Naive thymus-derived CD8-positive, alpha-beta T cell (primary cell): ENCODE measurements at places on chromosomes 5 and 9.

GRCh38 chr9:72575666-72576065 is 54.3 kb downstream of the TMC1 start:
- DNase-seq: no peak

DNA sequence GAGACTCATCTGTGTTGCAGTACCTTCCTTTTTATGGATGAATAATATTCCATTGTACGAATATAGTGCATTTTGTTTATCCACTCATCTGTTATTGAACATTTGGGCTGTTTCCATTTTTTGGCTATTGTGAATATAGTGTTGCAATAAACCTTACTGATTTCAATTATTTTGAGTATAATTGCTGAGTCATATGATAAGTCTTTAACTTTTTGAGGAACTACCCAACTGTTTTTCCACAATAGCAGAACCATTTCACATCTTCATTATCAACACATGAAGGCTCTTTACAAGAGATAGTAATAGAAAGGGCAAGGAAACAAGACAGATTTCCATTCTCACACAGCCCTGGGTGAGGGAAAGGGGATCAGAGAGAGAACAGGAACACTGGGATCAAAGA is 329.2 kb downstream of the RAB3C start:
- DNase-seq: no peak

GRCh38 chr5:127311349-127311748 is 20.8 kb downstream of the MEGF10 start:
- no peak for DNase-seq

- no peak for DNase-seq
These were observed 23.9 kb downstream of the TMEM215 start for GRCh38 chr9:32807217-32807616.

- DNase-seq: no peak
These were observed 102.0 kb downstream of the RFK start for GRCh38 chr9:76292246-76292645.

GRCh38 chr9:35741740-35742139 is 7.3 kb downstream of the GBA2 start:
- no peak for DNase-seq

DNA sequence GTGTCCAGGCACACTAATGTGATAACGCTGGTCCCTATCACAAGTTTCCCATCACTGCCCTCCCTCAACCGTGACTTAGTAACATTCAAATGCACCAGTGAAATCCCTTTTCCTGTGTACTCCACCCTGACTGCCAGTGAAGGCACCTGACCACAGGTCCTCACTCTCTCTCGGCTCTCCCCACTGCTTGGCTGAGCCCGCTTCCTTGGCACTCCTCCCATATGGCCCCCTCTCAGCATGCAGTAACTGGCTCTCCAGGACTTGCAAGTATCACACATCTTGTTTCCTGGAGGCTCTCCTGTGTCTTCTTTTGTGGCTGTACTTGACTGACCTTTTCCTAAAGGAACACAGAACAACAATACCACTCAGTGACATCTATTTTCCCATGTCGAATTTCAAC is 292.0 kb upstream of the ZNF608 start:
- DNase-seq: no peak

- no peak for DNase-seq
These were observed 220.3 kb upstream of the GAS1 start for GRCh38 chr9:87167582-87167981.

DNA sequence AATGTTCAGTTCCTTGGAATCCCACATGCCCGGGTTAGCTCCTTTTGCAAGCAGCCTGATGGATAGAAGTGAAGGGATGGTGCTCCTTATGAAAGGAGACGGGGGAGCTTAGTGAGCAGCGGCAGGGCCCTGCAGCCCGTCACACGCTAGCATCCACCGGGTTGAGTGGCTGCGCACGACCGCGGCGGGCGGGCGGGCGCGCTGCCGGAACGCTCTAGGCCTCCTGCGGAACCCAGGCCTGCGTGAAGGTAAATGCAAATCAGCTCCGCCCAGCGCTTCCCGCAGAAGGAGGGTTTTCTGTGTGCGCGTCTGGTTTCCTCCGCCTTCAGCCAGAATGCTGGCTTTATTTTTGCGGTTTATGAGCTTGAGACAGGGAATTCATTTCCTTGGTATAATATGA is 19.8 kb downstream of the IL12B start:
- no peak for DNase-seq

- DNase-seq: no peak
These were observed 517 bp downstream of the KCNN2 start for GRCh38 chr5:114362197-114362976.

DNA sequence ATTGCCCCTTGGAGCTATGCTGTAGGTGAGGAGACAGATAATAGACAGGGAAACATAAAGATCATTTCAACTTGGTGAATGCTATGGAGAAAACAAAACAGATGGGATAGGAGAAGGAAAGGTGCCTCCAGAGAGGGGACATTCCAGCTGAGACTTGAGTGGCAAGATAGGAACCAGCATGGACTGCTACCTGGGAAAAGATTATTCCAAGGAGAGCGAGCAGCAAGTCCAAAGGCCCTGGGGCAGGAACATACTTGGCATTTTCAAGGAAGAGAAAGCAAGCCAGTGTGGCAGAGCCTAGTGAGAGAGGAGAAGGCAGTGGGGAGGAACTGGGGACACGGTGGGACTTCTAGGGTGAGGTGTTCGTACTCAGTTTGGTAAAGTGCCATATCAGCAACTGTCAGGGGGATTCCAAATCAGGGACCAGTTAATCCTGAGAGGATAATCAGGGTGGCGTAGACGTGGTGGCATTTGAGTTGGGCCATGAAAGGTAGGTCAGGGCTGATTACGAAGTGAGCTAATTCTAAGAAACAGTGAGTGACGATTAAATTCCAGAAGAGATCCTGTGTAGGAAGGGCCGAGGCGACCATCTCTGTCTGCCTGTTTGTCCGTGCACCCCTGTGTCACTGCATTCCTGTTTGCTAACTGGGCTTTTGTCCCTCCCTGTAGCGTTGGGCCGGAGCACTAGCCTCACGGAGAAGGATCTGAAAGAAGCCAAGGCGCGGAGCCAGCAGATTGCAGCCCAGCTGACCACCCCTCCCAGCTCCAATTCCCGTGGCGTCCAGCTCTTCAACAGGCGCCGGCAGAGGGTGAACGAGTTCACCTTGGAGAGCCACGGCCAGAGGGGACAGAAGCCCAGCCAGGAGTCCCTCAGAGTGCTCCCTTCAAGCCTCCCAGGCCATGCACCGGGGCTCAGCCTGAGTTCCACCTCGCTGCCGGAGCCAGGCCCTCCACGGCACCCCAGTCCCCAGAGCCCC is 7.1 kb downstream of the SYNPO start:
- no peak for DNase-seq

DNA sequence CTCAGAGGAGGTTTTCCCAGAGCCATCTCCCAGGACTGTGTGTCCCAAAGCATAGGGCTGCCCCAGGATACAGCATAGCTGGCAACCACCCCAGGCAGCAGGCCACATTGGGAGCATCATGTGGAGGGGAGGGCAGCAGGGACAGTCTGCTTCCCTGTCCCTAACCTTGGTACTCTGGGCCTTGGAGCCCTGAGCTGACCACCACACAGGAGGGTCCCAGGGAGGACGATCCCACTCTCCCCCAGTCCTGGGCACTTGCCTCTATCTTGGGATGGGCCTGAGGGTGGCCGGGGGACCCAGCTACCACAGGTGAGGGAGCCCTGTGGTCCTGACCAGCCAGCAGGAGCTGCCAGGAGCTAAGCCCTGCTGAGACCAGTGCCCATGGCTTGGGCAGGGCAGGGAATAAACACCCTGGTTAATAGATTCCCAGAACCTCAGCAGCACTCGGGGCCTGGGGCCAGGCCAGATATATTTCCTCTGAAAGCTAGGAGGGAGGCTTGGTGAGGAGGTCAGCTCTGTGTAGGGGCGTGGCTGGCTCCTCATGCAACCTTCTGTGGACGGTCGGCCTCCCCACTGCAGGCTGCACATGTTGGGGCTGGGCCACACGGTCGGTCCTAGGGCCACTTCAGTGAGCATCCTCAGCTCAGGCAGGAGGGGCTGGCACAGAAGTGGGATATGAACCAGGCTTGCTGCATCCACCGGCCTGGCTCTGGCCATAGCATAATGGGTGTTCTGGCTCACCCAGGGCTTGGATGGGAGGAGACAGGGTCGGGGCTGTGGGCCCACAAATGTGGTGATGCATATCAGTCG is 4.2 kb downstream of the NINJ1 start:
- DNase-seq: no peak

- DNase-seq: no peak
These were observed 428.8 kb downstream of the ARHGEF28 start for GRCh38 chr5:74054641-74055421.

DNA sequence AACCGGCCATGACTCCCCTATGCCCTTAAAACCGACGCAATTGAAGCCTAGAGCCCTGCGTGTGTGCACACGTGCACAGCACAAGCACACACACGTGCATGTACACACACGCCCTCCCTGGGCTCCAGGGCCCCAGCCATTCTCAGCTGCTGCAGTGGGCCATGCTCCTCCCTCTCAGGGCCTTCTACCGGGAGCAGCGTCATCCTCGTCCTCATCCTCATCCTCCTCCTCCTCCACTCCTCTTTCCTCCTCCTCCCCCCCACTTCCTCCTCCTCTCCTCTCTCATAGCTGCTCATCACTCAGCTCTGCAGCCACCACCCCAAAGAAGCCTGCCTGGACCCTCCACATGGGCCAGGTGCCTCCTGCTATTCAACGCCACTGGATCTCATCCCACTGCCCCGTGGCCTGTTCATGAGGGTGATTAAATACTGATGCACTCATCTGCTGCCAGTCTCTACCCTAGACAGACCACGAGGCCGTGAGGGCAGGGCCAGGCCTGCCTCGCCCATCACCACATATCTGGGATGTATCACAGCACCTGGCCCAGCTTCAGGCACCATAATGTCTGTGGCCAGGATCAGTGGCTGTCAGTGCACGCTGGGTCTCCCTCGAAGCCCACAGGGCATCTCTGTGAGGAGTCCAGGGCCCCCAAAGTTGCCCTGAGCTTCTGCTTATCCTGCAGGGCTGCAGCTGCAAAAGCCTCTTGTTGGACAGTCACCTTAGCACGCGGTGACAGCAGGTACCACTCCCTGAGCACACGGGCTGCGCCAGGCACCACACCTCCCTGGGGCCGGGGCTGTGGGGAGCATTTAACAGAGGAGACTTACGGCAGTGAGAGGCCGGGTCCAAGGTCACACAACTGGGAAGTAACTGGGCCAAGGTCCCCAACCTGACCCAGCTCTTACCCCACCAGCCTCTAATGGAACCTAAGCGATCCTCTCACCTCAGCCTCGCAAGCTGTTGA is 9.8 kb downstream of the FAM78A start:
- DNase-seq: peak; percentile 55

DNA sequence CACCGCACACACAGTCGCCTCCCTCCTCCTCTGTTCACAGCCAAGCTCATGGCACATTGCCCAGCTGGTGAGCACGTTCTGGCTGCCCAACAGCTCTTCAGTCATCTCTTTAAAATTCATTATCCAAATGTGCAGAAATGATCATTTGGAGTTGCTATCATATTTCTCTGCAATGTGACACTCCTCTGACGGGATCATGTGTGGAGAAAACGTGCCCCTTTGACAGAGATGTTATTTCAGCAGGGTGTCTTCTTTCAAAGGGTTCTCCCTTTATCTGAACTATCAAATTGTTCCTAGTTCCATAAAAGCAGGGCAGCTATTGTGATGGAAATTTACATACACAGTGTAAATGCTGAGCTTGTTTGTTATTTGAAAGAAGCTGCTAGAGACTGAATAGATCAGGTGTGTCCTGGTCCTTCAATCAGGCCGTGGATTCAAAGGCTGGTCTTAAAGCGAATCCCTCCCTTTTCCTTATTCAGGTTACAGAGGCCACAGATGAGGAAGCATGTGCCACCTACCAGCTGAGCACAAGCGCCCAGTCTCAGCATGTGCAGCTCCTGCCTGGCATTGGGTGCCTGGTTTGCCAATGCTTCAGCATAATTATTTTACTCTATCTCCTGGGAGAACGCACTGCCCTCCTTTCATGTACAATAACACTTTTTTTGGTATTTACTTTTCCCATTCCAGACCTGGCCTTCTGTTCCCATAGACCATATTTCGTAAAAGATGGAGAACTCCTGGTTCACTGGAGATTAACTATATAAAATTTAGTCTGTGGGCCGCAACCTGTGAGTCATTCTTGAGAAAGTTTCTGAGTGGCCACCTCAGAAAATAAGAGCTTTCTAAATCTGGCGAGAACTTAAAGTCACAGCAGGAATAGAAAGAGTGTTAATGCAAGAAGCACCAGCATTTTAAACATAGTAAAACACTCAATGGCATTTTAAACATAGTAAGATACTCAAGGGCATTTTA is 433.7 kb downstream of the ENC1 start:
- no peak for DNase-seq

GRCh38 chr9:21831841-21832509 is 29.5 kb downstream of the MTAP start:
- DNase-seq: no peak

DNA sequence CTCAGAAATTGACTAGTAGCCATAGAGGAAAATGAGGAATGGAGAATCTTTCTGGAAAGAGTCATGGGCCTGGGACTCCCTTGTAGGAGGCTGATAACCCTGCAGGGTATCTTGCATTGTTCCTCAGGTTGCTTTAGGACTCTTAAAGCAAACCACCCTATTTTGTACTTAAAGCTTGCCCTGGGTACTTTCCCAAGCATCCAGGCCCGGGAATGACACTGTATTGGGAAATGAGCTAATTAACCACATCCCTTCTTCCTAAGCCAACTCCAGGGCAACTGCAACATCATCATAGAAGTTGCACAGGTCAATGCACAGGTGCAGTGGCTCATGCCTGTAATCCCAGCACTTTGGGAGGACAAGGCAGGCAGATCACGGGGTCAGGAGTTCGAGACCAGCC is 55.9 kb downstream of the UGCG start:
- no peak for DNase-seq

GRCh38 chr5:31122998-31123951 is 70.2 kb upstream of the CDH6 start:
- DNase-seq: no peak

GRCh38 chr9:26535151-26535550 is 357.5 kb downstream of the CAAP1 start:
- DNase-seq: no peak

DNA sequence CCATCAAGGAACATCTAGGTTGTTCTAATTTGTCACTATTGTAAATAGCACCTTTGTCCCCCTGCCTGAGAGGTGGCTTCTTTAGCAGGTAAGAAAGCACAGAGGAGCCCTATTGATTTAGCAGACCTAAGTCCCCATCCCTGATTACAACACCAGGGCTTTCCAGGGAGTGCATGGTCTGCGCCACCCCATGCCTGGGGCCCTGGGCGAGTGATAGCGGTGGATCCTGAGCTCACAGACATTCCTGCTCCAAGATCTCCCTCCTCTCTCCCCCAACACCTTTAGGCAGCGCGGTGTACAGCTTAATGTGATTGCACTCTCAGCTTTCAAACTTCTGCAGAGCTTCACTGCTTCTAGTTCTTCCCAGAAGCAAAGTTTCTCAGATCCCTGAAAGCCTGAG is 67.4 kb upstream of the WWC1 start:
- no peak for DNase-seq
